ENCODE measurements at places on chromosomes 4 and X.
A peak's percentile ranks its signal among the peaks of the same experiment; 100 is the strongest.

GRCh38 chrX:57583477-57583876 lies 8.3 kb upstream of the ZXDB start:
- DNase-seq, result no peak

GRCh38 chr4:110004556-110004955 lies 91.9 kb downstream of the EGF start:
- DNase-seq, result no peak

- DNase-seq, result no peak
These were observed 208.5 kb downstream of the CAMK2D start for GRCh38 chr4:113553082-113553481.

DNA sequence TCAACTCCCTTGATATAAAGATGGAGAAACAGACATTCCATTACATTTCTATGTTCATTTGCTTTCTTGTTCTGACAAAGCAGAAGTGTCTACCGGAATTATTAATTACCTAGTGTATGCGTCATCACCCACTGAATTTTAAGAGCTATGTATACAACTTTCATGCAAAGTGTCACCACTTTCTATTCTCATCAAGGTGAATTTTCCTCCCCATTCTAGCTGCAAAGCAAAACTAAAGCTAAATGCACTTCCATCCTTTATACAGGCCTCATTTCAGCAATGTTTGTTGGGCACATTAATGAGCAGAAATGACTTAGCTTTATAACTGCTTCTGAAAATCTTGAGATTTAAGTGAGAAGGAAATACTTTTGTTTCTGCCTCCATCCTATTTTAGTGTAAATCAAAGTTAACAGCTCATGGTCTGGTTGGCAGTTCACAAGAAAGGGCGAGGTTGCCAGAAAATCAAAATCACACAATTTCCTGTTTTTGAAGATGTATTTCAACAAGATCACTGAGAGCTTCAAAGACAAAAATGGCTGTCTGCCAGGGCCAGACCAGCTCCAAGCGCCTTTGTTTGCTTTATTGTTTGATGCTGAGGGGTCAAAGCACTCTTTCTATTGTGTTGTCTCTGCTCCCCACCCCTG lies 7.2 kb upstream of the FAM9C start:
- DNase-seq, result peak; percentile 62

- no peak for DNase-seq
These were observed 2.9 kb downstream of the ATP6AP1 start for GRCh38 chrX:154431341-154431740.

- no peak for DNase-seq
These were observed 16.4 kb downstream of the NAAA start for GRCh38 chr4:75924309-75924827.

- no peak for DNase-seq
These were observed 40.8 kb upstream of the FOXR2 start for GRCh38 chrX:55582447-55582846.

GRCh38 chr4:13193662-13194061 lies 290.5 kb downstream of the RAB28 start:
- no peak for DNase-seq

DNA sequence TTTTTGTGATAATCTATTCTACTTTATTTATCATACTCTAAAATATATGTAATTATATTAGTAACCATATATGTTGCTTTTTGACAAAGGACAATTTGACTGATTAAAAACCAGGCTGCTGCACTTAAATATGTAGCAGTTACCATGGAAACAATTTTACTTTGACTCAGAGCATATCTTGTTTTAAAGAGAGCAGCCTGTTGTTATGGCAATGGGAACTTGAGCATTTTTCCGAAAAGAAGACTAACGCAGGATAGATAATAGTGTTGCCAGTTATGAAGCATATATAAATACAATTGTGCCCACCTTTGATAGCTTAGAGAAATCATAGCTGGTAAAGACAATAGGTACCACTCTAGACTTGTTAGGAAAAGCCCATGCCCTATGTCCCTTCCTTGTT lies 283.0 kb downstream of the GASK1B start:
- DNase-seq, result no peak

DNA sequence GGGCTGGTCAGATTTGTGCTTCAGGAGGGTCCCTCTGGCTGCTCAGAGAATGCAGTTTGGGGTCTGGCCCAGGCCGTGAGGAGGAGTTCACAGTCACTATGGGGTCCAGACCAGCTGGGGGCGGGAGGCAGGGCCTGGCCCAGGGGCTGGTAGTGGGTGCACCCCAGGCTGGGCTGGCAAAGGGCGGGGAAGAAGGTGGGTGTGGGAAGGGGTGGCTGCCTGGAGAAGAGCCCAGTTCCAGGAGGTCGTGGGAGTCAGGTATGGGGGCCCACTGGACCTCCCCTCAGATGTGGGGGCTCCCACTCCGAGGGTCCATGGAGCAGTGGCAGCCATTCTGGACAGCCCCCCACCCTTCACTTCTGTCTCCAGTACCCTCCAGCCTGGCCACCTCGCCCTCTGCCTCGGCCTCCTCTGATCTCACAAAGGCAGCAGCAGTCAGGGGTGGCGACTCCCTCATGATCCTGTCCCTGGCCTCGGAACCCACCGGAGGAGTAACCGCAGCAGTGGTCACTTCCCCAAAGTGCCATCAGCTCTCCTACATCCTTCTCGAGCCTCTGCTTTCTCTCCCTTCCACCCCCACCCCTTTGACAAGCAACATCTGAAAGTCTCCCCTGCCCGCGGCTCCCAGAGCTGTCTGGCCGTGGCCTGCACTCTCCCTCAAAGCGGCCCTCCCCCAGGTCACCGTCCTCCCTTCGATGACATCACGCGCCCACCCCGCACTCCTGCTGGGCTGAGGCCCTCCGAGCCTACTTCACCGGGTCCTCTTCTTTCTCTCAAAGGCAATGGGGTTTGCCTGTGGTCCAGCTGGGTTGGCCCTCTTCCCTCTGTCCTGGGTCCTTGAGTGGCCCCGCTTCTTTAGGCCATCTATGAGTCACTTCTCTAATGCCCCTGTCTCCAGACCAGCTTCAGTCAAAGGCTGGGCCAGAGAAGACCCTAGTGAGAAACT lies 1.7 kb upstream of the SLC6A8 start:
- no peak for DNase-seq

DNA sequence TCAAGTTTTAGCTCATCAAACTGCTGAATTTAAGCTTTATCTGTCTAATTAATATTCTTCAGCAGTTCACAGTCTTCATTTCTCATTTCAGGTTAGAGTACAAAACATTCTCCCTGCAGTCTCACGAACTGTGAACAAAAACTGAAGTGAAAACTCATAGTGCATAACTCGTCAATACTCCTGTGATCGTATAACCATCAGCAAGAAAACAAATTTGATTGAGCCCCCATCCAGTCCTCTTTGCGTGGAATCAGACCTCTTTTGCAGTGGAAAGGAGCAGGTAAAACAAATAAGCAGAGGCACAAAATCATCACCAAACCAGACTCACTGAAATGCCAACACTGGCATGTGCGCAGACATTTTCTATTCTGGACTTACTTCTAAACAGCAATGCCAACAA lies 12.7 kb downstream of the ADAM29 start:
- no peak for DNase-seq
